ENCODE measurements at places on chromosomes 12 and 14.

GRCh38 chr14:24938593-24938992 is 111.4 kb downstream of the STXBP6 start:
- DNase-seq: no peak

DNA sequence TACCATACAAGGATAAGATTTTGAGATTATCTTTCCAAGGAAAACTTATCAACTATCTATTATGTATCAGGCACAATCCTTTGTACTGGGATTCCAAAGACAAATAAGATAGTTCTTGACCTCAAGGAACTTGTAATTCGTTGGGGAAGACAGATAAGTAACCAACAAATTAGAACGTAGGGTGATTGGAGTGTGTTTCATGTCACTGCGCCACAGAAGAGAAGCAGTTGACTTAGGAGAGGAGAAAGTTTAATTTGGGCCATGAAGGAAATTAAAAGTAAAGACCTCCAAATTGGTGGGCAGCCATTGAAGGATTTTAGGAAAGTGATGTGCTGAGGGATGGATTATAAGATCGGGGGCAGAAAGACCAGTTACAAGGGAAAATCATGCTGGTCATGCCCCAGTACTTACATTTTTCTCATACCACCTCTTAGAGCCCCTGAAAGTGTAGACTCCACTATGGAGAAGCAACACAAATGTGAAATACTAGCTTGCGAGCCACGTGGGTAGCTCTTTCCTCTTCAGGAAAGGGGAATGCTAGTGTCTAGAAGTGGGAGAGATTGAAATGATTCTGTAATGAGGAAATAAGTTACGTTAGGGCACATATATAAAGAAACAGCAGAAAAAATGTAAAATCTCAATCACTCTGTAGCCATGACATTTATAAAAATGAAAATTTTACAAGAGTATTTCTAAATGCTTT is 148.7 kb downstream of the ETV6 start:
- no peak for DNase-seq

DNA sequence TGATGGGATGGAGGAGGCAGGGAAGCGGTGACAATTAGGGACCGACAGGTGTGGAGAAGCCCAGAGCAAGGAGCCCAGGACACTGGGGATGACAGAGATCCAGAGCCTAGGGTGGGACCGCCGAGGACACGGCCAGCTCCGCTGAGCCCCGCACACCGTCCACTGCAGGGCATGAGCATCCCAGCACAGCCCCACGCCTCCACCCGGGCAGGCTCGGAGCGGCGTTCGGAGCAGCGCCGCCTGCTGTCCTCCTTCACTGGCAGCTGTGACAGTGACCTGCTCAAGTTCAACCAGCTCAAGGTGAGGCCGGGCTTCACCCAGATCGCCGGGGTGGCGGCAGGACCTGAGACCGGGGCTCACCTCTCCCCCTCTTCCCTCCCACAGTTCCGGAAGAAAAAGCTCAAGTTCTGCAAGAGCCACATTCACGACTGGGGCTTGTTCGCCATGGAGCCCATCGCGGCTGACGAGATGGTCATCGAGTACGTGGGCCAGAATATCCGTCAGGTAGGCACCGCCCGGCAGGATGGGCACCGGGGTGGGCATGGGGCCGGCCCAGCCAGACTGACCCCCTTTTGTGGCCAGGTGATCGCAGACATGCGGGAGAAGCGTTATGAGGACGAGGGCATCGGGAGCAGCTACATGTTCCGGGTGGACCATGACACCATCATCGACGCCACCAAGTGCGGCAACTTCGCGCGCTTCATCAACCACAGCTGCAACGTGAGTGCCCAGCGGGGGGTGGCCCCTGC is 23.7 kb downstream of the SETD1B start:
- no peak for DNase-seq

GRCh38 chr12:121794534-121795033 is 1.1 kb upstream of the RHOF start:
- DNase-seq: no peak

DNA sequence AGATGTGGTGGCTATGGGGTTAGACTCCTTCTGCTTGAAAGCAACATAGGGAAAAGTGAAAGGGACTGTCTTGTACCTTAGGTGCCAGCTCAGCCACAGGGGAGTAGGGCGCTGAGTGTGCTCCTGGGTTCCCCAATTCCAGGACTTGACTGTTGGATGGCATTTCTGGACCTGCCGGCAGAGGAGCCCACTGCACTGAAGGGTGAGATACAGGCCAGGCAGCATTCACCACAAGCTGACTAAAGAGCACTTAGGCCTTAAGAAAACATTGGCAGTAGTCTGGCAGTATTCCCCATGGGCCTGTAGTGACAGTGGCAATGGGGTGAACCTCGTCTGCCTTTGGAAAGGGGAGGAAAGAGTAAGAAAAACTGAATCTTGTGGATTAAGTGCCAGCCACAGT is 67.1 kb upstream of the TMTC2 start:
- no peak for DNase-seq

- DNase-seq: no peak
Measured at GRCh38 chr14:69931960-69932359, 52.7 kb downstream of the SMOC1 start.

DNA sequence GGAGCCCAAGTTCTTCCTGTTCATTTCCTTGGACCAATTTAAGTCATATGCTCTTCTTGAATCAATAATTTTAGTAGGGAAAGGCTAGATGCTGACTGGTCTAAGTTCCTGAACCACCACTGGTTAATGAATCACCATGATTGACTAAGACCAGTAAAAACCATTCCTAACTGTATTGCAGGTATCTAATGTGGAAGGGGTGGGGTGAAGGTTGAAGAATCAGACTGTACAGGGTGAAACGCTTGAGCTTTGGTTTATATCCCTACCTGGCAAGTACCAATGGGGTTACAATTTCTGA is 100.1 kb downstream of the DYRK2 start:
- no peak for DNase-seq

DNA sequence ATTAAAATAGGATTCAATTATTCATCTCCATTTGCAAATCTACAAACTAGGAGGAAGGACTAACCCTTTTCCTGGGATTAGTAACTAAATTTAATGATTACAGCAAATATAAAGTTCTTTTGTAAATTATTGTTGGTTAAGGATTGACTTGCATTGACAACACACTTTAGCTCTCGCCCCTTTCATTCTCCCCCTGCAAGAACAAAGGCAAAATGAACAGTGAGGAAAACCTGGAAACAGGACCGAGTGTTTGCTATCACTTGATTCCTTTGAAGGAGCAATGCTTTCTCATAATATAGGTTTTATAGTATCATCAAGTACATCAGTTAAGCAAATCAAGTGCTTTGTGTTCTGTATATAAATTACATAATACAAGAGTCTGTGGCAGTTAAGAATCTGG is 7.4 kb upstream of the COX16 start:
- no peak for DNase-seq

DNA sequence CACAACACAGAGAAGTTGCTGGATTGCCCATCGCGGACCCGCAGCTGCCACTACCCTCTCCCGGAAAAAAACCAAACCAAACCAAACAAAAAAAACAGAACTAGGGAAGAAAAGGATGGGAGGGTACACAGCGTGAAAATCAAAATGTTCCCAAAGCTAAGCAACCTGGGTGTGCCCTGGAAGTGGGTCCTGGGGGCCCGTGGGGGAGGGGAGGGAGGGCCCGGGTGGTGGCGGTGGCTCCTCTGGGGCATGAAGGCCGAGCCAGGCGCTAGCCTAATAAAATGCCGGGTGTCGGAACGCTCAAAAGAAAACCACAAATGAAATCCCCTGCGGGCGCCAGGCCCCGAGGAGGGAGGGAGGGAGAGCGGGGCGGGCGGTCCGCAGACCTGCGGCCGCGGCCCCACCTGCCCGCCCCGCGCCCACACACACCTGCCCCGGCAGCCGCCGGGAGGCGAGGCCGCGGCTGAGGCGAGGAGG is 787 bp downstream of the HECTD4 start:
- DNase-seq: no peak

GRCh38 chr14:40346275-40346674 is 914.0 kb upstream of the FBXO33 start:
- DNase-seq: no peak

GRCh38 chr12:44846826-44847225 is 29.3 kb downstream of the NELL2 start:
- no peak for DNase-seq

DNA sequence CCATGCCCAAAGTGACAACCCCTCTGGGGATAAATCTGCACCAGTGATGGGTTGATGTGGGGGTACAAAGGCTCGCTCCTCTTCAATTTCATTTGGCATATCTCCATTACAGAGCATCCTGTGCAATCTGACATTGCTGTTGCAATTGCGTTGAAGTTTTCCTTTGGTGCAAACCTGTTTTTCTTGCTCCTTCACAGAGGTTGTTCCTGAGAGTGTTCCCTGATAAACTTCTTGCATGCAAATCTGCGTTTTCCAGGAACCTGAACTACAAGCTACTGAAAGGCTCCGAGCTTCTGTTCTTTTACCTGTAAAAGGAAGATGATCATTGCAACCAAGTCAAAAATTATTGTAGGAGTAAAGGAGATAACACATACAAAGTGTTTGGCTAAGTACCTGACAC is 26.1 kb downstream of the SERPINA11 start:
- no peak for DNase-seq

DNA sequence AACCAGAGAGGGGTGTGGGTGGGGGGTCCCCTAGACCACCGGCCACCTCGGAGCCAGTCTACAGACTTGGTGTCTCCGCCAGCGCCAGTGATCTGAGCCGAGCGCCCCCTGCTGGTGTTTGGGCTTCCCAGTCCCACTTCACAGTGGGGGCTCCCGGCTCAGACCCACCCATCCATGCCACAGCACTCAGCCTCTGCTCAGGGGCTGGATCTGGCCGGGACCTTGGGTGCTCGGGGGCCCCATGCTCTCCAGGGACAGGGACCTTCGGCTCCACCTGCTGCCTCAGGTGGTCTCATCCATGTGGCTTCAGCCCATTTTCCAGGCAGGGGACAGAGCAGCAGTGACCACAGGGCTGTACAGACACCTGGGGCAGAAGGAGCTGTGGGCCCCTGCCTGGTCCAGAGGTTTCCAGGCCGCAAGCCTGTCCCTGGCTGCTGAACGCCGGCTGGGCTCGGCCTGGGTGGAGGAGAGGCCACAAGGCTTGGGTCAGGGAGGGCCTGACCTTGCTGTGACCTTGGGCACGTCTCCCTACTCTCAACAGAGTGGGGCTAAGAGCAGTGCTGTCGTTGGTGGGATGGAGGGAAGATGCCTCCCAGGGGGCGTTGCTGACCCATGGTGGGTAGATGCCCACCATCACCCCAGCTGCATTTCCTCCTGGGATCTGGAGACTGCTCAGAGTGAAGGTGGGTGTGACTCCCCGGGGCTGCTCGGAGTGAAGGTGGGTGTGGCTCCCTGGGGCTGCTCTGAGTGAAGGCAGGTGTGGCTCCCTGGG is 86.3 kb downstream of the KIF26A start:
- DNase-seq: no peak

DNA sequence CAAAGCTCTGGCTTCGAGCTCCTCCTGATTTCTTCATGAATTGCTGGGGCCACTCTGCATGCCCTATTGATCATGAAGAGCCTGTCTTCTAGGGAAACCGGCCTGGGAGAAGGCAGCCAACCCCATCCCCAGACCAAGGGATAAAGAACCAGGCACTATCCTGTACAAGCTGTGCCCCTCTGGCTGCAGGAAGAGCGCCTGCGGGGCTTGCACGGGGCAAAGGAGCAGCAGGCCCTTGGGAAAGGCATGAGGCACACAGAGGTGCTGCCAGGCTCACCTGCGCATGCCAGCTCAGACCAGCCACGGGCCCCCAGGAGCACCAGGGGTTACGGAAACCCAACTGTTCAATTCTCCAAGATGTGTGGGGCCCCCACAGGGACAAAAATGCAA is 2.1 kb downstream of the ITPK1 start:
- DNase-seq: no peak

GRCh38 chr14:23930742-23931141 is 22.8 kb upstream of the DHRS4 start:
- DNase-seq: no peak

- DNase-seq: no peak
Measured at GRCh38 chr12:42686514-42687172, 97.1 kb upstream of the PRICKLE1 start.

DNA sequence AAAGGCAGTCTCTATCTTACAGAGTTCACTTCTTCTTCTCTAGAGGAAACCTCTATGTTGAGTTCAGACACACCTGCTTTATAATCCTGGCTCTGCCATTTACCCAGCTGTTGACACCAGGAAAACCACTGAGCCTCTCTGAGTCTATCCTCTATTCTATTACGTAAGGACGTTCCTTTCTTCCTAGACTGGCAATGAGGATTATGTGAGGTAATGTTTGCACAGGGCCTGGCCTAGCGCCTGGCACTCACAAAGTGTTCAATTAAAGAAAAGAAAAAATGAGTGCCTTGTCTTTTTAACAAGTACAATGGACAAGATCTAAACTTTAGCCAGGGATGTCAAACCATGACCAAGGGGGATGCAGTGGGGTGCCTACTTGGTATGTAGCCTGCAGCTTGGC is 641.9 kb upstream of the TBX3 start:
- DNase-seq: no peak

- DNase-seq: no peak
Measured at GRCh38 chr12:76451528-76451927, 103.3 kb upstream of the BBS10 start.

- no peak for DNase-seq
Measured at GRCh38 chr12:90299121-90299520, 590.5 kb upstream of the ATP2B1 start.

- no peak for DNase-seq
Measured at GRCh38 chr14:60878536-60878935, 102.3 kb downstream of the TRMT5 start.

DNA sequence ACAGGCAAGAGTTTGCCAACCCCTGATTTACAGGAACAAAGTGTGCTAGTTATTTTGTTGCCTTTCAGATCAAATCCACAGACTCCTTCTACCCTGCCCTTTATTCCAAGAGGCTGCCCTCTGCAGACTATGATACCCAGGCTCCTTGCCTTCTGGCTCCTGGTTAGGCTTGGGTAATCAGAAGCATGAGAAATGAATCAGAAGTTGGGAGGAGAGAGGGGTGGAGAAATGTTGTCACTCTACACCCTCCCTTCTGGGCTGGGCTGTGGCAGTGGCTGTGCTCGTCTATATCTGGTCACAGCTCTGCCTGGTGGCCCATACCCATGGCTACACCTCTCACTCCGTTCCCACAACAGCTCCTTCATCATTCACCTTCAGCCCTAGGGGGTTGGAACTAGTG is 204.6 kb upstream of the PLXNC1 start:
- DNase-seq: no peak

DNA sequence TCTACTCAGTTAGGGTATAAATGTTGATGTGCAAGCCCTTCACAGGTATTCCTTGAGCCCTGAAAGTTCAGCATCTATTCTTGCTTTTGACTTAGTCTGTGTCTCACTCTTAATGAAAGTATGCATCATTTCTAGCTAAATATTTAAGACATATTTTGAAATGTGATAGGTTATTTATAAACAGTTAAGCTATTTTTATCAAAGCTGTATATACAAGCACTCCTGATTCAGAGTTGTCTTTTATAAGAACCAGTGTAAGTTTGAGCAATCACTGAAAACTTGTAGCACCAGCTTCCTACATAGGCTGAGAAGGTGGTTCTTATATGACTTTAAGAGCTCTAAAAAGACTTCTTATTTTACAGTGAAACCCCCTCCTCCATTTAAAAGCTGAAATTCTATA is 98.6 kb downstream of the MYF5 start:
- no peak for DNase-seq
